ENCODE measurements at places on chromosomes 4 and X. TPM values are rescaled to one million over a fixed set of nuclear protein-coding genes. Genes with fewer than 3 reads are reported as not detected.

The SOWAHB gene
- 6.8 TPM for total RNA-seq

The DOK7 gene
- total RNA-seq: not detected

The REELD1 gene
- total RNA-seq: not detected

The ARMCX1 gene
- total RNA-seq: 17.9 TPM

All from astrocyte (in vitro differentiated cells and primary cell).